ENCODE measurements at places on chromosomes 6 and 20.

- DNase-seq, result no peak
These were observed 1268.8 kb downstream of the EPHA7 start for GRCh38 chr6:92150553-92150952.

DNA sequence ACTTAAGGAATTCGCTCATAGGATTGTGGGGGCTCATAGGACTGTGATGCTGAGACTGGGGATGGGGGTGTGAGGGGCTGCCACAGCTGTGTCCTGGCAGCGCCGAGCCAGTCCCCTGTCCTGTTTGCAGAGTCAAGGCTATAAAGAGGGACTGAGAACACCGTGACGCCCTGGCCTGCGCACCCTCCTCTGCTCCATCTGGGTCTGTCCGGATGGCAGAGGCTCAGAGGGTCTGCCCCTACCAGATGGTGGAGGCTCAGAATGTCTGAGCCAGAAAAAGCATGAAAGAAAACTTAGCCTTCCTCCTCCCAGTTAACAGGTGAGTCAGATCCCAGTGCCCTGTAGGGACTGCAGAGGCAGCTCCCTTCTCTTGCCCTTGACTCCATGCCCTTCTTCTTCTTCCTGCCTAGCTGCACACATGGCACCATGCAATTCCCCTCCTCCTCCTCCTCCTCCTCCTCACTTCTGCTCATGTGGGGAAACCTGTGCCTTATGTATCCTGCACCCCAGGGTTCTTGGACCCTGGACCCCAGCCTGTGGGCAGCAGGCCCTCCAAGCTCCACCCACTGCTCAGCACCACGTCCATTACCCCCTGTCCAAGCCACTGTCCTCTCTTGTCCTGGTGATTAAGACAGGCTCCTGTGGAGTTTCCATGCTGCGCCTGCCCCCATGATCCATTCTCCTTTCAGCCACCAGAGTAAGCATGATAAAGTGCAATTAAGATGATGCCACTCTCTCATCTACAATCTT is 410.0 kb upstream of the SULF2 start:
- no peak for DNase-seq

DNA sequence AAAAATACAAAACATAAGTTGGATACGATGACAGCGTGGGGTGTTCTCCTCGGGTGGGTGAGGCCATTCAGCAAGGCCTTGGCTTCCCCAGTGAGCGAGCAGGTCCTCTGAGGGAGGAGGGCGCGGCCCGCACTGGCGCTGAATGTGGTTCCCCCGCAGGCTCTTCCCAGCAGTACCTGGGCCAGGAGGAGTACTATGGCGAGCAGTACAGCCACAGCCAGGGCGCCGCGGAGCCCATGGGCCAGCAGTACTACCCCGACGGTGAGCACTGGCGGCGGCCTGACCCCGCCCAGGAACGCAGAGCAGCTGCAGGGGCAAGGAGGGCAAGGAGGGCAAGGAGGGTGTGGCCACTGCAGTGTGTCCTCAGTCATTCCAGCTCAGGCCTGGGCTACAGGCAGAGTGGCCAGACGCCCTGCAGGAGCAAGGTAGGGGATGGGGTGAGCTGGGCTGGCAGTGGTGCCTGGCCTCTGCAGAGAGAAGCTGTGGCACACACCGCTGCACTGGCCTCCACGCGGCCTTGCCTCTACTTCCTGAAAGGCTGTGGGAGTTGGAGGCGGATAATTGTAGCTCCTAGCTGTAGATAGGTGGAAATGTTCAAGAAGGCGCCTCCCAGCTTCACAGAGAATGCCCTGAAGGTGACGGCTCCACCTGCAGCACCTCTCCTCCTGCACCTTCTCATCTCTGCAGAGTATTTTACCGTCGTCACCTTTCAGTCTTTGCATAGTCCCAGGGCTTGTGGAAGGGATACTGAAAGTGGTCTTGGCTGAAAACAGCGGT is 18.7 kb upstream of the MTG2 start:
- no peak for DNase-seq

DNA sequence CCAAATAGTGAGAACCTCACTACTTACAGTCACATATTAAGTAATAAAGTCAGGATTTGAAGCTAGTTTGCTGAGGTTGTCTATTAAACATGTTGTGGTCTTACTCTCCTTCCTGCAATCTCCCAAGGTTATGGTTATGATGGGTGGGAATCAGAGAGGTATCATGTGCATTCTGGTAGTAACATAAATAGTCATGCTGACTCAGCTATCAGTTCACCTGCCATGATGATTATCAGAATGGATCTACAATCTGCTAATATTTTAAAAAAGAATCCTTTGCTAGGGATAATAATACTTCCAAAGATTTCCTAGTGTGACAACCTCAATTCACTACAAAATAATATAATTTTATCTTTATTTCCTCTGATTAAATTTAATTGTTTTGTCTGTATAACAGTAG is 671.9 kb downstream of the KHDRBS2 start:
- DNase-seq, result no peak

DNA sequence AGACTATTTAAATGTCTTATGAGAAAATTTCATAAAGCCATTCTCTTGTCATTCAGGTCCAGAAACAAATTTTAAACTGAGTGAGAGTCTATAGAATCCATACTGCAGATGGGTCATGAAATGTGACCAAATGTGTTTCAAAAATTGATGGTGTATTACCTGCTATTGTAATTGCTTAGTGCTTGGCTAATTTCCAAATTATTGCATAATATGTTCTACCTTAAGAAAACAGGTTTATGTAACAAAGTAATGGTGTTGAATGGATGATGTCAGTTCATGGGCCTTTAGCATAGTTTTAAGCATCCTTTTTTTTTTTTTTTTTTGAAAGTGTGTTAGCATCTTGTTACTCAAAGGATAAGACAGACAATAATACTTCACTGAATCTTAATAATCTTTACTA is 5.0 kb downstream of the MARCKS start:
- no peak for DNase-seq

DNA sequence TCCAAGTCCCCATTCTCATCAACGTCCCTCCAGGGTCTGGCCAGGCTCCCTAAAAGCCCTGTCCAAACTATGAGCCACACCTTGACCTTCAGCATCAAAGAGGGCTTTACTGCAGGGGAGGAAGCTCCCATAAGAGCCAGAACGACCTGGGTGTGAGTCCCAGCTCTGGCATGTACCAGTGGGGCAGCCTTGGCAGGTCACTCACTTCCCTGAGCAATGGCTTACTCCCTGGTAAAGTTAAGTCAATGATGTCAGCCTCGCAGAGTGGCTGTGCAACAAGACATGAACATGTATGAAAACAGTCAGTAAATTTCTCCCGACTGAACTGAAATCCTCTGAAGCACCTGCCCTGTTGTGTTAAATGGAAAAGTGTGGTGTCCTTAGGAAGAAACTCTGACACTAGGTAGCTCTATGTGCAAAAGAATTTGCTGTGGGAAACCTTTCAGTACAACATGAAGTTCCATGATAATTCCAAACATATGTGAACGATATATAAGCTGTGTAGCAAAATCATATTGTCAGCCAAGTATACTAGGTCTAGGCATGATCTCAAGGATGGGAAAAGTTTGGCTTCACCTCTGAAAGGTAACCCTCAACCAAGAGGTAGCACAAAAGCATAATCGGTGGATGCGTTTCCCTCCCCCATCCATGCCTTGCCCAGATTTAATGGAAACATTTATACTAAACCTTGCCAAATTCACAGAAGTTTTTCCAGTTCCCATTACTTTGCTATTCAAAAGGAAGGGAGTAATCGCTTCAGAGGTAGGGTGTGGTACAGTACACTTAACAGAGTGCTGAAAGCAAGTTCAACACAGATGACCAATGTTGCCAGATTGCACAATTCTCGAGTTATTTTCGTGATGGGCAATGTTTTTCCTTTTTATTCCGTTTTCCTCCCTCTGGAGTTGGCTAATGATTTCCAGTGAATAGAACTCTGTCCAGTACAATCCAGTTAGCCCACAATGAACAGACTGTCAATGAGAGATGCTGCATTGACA is 49.0 kb upstream of the RANBP9 start:
- DNase-seq, result no peak

DNA sequence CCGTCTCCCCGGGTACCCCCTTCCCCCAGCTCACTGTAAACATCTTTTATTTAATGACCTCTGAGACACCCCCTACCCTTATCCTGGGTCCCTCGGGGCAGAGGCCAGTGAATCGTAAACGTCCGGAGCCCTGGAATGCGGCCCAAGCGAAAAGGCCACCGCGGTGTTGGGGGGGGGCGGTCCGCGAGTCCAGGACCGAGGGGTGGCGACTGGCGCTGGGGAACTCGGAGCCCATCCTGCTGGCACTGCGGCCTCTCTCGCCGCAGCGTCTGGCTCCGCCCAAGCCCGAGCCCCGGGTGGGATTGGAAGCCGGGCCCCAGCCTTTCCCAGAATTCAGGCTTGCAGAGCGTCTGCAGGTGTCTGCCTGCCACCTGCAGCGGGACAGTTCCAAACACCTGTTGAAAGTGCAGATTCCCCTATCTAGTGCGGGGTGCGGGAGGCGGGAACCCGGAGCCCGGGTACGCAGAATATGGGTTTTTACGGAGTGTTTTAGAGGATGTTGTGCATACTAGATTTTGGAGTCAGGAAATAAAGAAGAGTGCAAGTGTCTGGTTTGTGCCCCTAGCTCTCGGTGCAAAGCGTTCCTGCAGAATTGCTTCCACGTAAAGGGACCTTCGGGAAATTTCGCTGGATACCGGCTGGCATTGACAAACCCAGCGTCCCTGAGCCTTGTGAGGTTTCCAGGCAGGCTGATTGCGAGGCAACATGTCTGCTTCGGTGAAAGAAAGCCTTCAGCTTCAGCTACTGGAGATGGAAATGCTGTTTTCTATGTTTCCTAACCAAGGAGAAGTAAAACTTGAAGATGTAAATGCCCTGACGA is 800 bp downstream of the RWDD2A start:
- DNase-seq, result peak; percentile 21

DNA sequence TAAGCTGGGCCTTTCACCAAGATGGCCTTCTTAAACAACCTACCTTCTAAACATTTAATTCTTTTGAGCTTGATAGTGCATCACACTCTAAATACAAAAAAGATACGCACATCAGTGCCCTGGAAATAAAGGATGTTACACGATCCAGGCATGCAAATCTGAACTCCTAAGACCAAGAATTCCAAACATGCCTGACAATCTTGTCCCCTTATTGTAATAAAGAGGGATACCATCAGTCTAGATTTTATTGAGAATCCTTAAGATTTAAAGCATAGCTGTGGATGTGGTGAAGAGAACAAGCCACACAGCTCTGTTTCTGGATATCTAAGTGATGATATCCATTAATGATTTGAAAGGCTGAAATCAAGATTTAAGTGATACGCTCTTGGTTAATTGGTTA is 13.0 kb downstream of the ZNF451 start:
- DNase-seq, result no peak

- DNase-seq, result no peak
These were observed 224.8 kb upstream of the JAG1 start for GRCh38 chr20:10898552-10898951.

DNA sequence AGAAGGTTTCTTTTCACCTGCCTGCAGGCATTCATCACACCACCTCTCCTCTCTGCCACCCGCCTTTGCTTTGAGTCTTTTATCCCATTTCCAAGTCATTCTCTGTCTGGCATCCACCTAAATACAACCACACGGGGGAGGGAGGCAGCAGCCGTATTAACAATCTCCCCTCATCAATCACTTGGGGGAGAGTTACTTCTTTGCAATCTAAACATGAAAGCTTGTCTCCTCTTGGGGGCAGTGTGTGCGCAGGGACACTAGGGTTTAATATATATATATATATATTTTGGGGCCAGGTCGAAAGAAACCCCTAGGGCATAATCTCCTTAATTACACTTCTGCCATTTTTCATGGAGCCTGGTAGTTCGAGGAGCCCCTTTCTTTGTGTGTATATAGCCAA is 214.5 kb downstream of the TSHZ2 start:
- DNase-seq, result no peak

GRCh38 chr6:37802810-37803209 is 16.7 kb upstream of the ZFAND3 start:
- DNase-seq, result no peak

DNA sequence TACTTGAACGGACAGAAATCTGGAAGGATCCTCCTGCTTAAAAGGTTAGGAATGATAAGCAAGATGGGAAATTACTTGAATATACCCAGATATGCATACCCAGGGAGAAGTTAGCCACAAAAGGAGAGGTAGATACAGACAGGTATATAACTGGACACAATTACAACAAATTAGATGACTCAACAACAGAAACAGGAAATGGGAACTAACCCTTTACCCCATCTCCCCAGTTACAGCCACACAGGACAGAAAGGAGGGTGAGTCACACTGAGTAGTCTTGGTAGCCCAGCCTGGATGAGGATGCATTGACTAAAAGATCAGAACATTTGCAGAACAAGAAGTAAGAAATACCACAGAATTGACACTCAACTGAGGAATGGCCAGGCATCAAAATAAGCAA is 61.2 kb downstream of the C6orf52 start:
- peak; percentile 85 for DNase-seq

GRCh38 chr20:41369673-41370072 is 3.1 kb upstream of the EMILIN3 start:
- DNase-seq, result no peak

DNA sequence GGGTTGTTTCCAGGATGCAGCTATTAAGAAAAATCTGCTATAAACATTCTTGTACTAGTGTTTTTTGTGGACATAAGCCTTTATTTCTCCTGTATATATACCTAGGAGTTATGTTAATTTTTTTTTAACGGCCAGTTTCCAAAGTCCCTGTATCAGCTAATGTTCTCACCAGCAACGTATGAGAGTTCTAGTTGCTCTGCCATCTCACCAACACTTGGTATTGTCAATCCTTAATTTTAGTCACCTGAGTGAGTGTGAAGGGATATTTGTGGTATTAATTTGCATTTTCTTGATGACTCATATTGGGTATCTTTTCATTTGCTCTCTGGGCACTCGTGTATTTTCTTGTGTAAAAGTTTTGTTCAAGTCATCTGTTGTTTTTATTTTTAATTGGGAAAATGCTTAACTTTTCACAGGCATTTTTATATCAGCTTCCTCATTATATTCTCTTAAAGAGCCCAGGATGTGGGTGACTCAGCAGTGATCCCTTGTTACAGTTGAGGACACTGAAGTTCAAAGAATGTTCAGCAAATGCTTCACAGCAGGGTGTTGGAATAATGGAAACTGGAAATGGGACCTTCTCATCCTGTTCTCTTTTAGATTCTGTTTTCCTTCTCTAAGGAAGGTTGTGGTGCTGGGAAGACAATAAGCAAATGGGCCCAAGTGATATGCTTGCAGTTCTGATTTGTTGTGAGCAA is 211.7 kb upstream of the PRND start:
- DNase-seq, result peak; percentile 74

DNA sequence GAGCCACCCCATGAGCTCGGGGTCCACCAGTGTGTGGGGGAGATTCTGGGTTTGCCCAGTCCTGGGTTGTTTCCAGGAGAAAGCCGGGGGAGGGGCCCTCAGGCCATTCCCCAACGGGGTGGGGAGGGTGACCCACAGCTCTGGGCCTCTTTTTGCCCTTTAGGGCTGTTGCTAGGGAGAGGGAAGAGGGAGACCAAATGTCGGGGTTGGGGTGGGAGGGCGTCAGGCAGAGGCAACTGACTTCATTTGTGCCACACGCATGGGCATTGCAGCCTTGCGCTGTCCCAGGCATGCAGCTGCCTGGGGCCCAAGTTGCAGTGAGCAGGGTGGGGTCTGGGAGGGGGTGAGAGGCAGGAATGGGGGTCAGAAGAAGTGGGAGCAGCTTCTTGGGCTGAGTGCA is 1.9 kb upstream of the CUL9 start:
- no peak for DNase-seq
